ENCODE measurements at places on chromosomes 4 and X.

- DNase-seq, result no peak
Observed at GRCh38 chr4:27463816-27464215, 603.2 kb downstream of the STIM2 start.

DNA sequence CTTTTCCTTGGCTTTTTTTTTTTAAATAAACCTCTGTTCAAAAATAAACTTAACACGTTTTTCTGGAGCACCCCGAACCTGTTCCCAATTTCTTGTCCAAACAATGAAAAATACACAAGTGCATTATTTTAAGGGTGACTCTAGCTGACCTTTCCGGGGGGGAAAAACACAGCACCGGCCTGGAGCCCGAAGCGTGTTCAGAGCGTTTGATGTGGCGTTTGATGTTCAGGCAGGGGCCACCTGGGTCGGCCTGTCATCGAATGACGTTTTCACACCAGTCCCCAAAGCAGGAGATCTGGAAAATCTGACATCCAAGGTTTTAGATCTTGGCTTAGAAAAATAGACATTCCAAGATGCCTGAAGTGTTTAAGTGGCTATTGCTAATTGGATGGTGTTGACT, 282.1 kb downstream of the SHOX start:
- DNase-seq, result no peak

DNA sequence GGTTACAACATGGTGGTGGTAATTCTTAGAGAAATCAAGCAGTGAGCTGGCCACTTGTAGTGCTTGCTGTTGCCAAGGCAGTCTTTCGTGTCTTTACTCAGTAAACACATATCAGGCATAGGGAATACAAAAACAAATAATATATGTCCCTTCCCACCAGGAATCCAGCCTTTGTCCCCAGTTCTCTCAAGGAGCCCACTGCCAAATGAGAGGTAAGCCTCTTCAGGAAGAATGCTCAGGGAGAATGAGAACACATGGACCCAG, 421 bp upstream of the PLAC1 start:
- DNase-seq, result no peak

DNA sequence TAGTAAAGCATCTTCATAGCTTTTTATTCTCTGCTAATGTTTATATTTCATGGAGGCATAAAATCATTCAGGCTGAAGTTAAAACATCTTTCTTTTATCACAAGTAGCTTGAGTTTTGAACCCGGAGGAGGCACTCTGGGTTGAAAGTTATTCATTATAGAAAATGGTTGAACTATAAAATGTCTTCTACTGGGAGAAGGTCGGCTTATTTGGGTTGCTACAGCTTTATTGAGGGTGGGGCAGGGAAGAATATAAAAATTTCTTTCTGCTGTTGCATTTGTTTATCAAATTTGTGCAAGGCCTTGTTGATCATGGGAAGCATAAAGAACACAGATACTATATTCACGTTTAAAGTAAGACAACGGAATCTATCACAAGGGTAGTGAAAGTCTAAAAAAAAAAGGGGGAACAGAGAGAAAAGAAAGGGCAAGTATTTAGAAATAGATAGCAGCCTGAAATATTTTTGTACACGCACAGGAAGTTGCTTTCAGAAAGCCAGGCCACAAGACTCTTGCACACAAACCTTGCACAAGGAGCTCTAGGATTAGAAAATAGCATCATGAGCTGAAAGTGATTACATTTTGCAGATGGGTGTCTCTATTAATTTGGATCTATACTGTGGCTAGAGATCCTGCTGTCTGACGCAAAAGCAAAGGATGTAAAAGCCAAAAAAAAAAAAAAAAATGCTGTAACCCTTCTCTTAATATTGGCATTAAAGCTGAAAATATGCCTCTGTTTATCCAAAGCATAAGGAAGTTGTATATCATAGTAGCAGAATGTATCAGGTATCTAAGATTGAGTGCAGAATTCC, 37.2 kb upstream of the FAM9C start:
- no peak for DNase-seq

GRCh38 chr4:164318350-164318749, 435.6 kb upstream of the SMIM31 start:
- no peak for DNase-seq

DNA sequence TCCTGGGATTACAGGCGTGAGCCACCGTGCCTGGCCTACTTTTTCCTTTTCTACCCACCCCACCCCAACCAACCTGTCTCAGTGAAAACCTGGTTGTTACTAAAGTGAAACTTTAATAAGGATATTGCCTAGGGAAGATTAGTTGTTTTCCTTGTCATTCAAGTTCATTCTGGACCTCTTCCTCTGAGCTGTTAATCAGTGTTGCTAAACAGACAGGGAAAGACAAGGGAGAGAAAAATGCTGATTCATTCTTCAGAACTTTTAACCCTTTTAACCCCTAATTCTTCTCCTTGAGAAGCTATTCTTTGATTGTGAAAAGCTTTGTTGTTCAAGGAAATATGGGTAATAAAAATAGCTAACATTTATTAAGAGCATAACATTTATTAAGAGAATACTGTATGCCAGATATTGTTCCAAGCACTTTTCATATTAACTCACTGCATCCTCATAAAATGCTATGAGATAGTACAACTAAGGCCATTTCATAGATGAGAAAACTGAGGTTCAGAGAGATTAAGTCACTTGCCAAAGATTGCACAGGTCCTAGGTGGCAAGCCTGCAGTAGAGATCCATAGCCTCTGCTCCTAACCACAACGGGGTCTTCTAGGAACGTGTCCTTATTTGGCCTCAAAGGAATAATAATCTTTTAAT, 34.8 kb downstream of the OSTC start:
- no peak for DNase-seq

DNA sequence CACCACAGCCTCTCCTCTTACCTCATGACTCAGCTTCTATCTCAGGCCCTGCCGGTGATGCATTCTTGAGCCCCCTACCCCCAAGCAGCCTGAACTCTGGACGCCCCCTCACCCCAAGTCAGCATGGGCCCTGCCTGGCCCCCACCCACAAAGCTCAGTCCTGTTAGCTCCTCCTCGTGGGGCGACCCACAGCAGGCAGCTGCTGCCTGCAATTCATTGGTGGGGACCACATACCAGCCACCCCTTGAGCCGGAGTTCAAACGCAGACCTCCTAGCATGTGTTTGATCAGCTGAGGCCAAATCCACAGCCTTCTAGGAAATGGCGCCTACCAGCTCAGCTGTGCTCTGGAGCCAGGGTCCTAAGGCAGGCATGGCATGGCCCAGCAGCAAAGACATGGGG, 111.8 kb downstream of the EFNB1 start:
- DNase-seq, result no peak

GRCh38 chr4:38455092-38455862, 208.7 kb upstream of the KLF3 start:
- no peak for DNase-seq

DNA sequence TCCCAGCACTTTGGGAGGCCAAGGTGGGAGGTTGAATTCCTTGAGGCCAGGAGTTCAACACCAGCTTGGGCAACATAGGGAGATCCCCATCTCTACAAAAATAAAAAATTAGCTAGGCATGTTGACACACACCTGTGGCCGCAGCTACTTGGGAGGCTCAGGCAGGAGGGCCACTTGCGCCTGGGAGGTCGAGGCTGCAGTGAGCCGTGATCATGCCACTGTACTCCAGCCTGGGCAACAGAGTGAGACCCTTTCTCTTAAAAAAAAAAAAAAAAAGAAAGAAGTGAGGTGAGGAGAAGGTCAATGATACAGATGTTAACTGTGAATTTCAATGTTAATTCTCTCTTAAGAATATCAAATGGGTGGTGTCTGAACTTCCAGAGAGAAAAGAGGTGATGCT, 15.1 kb upstream of the AP1S2 start:
- DNase-seq, result no peak

GRCh38 chr4:184978211-184978610, 40.1 kb upstream of the HELT start:
- DNase-seq, result peak; percentile 73

DNA sequence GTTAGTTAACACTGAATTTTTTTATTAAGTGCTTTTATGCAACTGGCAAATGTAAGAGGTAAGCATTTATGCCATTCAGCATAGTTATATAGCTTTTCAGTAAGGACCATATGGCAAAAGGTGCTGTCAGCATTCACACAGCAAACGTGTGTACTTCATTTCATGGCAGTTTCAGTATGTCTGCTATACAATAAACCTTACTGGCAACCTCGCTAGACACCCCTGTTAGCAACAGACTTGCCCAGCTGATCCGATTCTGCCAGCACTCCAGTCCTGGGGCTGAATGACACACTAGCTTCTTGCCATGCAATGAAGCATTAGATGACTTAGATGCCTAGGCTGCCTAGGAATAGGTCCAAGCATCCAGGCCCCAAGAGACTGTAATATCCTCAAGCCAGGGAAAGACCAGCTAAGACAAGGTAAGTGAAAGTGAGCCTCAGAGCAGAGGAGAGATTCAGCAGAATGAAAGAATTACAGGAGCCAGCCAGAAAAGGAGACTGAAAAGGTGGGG, 47.3 kb upstream of the DOCK11 start:
- DNase-seq, result no peak

DNA sequence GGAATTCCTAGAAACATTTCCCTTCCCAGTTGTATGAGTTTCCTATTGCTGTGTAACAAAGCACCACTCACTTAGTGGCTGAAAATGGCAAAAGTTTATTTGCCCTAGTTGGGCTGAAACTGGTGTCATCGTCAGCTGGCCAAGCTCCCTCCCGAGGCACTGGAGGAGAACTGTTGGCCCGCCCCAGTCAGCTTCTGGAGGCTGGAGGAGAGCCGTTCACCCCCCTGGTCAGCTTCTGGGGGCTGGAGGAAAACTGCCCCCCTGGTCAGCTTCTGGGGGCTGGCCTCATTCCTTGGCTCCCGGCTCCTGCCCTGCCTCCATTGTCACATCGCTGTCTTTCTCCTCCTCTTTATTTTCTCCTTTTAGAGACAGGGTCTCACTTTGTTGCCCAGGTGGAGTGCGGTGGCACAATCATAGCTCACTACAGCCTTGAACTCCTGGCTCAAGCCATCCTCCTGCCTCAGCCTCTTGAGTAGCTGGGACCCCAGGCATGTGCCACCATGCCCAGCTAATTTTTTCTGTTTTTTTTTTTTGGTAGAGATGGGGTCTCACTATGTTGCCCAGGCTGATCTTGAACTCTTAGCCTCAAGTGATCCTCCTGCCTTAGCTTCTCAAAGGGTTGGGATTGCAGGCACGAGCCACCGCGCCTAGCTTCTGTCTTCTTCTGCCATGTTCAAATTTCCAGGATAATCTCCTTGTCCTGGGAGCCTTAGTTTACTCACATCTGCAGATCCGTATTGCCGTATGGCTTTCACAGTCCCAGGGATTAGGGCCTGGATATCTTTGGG, 3.2 kb downstream of the RGS12 start:
- DNase-seq, result no peak

GRCh38 chrX:9539605-9540387, 74.9 kb downstream of the TBL1X start:
- DNase-seq, result no peak

- DNase-seq, result no peak
Observed at GRCh38 chrX:17525266-17525665, 150.3 kb downstream of the NHS start.

- DNase-seq, result no peak
Observed at GRCh38 chr4:72340803-72341431, 228.1 kb downstream of the ADAMTS3 start.

DNA sequence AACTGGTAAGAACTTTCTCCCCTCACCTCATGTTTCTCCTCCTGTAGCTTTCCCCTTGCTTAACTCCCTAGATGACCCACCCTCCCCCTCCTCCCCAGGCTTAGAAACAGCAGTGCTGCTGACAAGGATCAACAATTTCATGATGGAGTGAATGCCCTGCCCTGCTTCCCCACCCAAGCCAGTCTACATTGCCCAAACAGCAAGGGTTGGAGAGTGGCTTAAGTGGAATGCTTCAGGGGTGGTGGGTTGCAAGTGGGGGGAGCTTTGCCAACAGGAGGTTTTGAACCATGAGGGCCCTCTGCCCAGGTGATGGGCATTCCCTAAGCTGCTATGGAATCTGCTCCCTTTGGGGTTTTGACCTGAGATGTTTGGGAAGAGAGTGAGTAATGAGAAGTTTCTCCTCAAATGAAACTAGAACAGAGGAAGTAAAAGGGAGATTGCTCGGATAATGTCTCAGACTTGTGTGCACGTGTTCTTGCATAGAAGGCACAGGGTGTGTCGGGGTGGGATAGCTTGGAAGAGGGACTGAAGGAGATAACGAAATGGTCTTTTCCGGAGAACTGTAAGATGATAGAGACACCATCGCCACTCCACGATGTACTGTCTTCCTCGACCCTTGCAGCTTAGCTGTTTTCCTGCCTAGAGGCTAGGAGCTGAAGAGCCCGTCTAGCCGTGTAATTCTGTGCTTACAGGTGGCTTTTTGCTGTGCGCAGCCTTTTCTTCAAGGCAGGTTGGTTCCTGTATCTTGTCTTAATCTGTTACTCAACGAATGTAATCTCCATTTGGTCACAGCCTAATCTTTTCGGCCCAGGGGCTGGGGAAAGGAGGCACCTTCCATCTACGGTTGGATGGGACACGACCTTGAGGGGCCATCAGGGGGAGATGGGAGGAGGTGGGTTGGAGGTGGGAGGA, 10.1 kb downstream of the GDPD2 start:
- DNase-seq, result no peak

DNA sequence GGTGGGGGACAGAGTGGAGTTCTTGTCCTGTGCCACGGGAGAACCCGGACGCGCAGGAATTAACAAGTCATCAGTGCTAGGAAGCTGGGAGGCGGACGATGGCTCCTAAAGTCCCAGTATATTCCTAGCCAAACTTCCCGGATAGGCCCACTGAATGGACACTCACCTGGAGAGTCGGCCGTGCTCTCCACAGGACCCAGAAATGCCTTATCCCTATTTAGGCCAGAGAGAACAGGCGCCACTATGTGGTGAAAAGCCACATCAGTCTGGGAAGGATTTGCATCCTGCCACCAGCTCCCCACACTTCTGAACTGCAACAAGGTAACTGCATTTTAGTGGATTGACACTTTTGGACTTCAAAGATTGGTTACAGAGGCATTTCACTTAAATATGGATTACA, 1.1 kb downstream of the CFAP299 start:
- no peak for DNase-seq

DNA sequence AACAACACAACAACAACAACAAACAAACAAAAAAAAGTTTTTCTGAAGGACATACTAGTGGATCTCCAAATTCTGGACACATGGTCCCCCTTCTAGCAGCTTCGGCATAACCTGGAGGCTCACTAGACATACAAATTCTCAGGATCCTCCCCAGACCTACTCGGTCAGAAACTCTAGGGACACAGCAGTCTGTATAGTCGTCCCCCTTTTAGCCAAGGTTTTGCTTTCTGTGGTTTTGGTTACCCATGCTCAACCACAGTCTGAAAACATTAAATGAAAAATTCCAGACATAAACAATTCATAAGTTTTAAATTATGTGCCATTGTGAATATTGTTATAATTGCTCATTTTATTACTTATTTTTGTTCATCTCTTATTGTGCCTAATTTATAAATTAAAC, 45.2 kb upstream of the SHISA3 start:
- no peak for DNase-seq

GRCh38 chr4:40228497-40229365, 31.9 kb downstream of the RHOH start:
- no peak for DNase-seq

GRCh38 chrX:3450881-3451570, 104.6 kb upstream of the MXRA5 start:
- no peak for DNase-seq

- DNase-seq, result no peak
Observed at GRCh38 chr4:176981551-176981950, 188.8 kb upstream of the VEGFC start.

- no peak for DNase-seq
Observed at GRCh38 chrX:15853586-15854079, 980 bp downstream of the AP1S2 start.

Measured in left ventricle myocardium inferior (tissue), 1 donor.